Anterior cingulate cortex (tissue), 58 donors: ENCODE measurements at places on chromosomes 7 and 10.

DNA sequence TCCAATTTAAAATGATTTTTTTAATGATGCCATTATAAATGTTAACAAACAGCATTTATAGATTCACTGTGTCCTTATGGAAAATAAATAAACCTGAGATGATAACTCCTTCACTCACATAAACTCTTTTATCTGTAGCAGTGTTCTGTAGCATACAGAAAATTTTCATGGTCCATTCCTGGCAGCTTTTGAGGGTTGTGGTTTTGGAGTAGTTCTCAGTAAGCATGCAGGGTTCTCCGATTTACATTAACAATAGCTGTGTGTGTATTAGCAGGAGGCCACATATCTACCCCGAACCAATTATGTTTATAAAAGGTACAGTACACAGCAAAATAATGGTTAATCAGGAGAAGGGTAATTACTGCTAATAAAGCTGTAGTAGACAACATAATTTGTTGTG, 162.7 kb downstream of the CDCA7L start:
- DNase-seq, result no peak

DNA sequence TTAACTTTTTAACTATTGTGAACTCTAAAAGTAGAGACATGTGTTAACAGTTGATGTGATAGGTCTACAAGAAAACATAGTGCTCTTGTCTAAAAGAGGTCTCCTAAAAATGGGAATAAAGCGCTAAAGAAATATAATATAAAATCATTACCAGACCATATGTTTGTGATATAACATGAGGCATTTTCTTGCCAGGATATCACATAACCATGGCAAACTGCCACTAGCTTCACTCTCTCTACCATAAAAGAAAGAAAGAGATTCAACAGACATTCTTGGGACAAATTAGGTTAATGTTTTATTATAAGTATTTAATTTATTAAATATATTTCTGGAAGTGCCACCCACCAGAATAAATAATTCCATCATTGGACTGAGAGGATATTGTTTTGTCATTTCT, 115.0 kb downstream of the TMEM26 start:
- no peak for DNase-seq

DNA sequence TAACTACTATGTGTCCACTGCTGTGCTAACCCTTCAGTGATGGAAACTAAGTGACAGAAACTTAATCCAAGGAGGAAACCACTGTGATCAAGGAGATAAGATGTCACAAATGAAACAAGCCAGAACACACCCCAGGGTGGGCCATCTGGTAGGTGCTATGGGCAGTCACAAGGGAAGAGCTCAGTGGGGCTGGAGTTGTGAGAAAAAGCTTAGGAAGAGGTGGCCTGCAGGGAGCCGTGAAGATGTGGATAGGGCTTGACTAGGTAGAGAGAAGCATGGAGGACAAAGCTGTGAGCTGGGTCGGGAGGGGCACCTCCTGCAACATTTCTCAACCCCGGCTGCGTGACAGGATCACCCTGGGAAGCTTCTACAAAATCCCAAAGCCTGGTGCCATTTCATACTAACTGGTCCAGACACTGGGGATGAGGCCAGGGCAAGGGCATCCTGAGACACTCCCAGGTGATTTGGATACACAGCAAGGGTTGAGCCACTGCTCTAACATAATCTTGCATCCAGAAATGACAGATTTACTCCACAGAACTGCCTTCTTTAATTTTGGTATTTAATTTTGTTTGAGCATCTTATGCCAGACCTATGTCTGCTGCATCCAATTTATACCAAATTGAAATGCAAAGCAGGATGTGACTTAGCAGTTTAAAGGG, 69.3 kb downstream of the OSBPL3 start:
- no peak for DNase-seq

DNA sequence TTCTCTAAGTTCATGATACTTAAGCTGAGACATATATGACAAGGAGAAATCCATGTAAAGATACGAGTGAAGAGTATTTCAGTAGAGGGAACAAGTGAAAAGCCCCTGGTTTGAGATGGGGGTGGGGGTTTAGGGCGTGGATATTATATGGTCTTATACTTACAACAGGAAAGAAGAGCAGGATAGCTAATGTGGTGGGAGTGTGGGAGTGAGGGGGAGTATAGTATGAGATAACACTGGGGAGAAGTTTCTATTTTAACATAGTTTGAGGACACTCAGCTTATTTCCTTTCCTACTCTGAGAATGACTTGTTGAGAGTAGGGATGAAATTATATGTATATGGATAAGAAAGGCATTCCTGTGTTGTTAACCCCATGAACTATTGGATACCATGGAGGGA, 36.5 kb downstream of the MCU start:
- no peak for DNase-seq

DNA sequence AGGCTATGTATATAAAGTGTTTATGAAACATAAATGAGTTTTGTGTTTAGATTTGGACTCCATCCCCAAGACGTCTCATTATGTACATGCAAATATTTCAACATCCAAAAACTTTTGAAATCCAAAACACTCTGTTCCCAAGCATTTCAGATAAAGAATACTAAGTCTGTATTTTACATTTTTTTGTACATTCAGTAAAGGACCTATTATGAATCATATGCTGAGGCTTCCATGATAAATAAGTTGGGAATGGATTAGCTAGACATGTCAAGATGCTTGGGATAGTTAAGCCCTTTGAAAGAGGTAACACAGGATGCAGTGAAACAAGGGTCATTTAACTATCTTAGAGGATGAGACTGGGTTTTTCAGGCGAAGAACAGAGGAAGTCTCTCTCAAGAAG, 262.9 kb downstream of the SNX13 start:
- DNase-seq, result no peak

DNA sequence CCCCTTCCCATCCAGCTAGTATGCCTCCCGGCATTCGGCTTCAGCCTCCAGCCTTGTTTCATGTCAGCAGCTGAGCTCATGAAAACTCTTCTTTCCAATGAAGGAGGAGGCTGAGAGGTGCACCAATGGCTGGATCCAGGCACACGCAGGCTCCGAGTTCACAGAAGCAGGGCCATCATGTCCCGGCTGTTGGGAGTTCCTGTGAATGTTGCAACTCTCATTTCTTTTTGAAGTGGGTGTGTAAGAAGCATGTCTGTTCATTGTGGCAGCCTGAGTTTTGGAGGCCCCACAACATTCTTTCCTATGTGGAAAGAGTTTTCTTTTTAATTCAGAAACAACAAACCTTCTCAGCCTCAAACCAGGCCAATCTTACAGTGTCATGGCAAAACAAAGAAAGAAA, 89.7 kb downstream of the PTPRE start:
- no peak for DNase-seq

DNA sequence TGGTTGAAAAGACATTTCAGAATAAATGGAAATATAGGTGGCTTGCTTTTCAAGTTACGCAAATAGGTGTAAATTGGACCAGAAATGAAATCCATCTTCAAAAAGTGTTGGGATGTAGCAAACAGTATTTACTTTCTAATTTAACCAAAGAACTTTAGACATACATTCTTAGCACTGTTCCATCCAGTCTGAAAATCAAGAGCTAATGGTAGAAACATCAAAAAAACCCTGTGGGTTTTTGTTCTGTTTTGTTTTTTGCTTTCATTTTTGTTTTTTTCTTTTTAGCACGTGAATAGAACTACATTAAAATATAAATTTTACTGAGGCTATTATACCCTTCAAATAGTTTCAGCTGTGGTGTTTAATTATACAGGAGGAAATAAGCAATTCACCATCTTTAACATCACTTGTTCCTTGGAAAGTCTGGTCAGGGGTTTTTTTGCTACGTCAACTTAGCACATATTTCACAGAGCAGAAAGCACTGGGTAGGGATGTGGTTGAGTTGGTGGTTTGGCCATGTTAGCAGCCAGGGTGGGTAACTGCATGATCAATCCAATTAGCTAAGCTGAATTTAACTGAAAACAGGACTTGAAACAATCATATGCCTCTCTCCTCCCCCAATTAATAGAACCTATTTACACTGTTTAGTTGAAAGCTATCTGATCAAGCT, 275.4 kb upstream of the PFKP start:
- no peak for DNase-seq

GRCh38 chr7:151416112-151416940, 6.5 kb upstream of the WDR86 start:
- DNase-seq, result no peak

DNA sequence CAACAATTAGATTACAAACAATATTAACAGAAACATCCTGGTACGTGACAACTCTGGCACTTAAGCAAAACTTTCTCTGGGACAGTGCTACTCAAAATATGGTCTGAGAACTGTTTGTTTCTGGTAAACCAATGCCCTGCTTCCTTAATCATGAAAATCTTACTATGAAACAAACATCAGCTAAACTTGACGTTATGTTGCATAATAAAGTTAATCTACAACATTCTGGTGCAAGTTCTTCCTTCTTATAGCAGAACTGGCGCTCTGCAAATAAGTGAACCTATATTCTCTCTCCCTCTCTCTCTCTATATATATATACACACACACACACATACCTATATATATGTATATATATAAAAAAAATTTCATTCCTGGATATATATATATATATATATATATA, 7.8 kb downstream of the C7orf33 start:
- no peak for DNase-seq

- DNase-seq, result no peak
These were observed 49.0 kb upstream of the SEMA3E start for GRCh38 chr7:83697804-83698530.

- no peak for DNase-seq
These were observed 2.1 kb downstream of the CBLL1 start for GRCh38 chr7:107746006-107746405.

DNA sequence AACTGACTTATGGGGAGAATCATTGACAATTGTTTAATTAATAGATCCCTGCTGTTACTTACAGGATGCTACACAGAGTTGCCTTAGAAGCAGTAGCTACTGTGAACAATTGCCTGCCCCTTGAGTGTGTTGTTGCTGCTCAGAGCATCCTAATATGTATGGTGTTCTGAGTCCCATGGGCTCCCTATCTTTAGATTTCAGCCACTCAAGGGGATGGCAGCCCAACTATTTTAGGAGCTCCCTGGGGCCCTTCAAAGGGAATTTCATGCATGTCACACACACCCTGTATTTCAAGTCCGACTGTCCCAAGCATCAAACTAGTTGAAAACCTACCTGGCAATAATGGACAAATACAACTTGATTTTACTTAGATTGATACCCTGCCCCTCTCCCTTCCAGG, 111.2 kb downstream of the NOC3L start:
- no peak for DNase-seq

DNA sequence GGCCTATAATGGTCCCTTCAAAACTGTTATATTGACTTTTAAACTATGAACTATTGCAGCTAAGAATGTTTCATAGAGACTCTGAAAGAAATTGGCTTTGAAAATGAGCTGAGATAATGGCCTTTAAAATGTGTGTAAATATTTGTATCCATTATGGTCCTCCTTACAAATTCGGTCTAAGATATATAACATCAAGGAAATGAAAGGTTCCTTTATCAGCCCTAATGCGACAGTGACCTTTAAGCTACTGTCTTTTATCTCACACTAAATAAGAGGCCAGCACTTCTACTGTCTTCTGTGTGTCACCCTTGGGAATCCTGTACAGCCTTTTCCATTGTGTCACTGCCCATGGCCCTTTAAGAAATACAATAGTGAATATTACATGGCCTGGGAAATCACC, 19.5 kb downstream of the COL28A1 start:
- no peak for DNase-seq

DNA sequence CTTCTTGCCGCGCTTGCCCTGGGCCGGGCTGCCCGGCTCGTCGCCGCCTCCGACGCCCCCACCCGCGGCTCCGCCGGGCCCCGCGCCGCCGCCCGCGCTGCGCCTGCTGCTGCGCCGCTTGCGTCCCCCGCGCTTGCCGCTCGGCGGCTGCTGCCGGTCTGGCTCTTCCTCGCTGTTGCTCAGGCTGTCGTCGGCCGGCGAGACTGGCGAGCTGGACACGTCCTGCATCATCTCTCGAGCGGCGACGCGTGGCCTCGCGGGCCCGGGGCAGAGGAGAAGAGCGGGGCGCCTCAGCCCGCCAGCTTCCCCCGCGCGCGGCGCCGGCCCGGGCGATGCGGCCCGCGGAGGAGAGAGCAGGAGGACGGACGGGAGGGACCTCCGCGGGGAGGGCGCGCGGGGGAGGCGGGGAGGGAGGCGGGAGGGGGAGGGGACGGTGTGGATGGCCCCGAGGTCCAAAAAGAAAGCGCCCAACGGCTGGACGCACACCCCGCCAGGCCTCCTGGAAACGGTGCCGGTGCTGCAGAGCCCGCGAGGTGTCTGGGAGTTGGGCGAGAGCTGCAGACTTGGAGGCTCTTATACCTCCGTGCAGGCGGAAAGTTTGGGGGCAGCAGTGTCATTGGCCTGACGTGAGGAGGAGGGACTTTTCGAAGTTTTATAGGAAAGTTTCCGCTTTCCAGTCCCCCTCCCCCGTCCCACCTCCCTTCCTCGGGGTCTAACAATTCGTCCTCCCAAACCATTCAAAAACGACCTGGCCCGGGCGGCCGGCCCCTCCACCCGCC, at the start of gene TWIST1:
Gene TWIST1 (minus strand): TSS at position 546 of the 779 bp plus-strand sequence. CDS start 315 bp downstream, at position 231.
- no peak for DNase-seq

DNA sequence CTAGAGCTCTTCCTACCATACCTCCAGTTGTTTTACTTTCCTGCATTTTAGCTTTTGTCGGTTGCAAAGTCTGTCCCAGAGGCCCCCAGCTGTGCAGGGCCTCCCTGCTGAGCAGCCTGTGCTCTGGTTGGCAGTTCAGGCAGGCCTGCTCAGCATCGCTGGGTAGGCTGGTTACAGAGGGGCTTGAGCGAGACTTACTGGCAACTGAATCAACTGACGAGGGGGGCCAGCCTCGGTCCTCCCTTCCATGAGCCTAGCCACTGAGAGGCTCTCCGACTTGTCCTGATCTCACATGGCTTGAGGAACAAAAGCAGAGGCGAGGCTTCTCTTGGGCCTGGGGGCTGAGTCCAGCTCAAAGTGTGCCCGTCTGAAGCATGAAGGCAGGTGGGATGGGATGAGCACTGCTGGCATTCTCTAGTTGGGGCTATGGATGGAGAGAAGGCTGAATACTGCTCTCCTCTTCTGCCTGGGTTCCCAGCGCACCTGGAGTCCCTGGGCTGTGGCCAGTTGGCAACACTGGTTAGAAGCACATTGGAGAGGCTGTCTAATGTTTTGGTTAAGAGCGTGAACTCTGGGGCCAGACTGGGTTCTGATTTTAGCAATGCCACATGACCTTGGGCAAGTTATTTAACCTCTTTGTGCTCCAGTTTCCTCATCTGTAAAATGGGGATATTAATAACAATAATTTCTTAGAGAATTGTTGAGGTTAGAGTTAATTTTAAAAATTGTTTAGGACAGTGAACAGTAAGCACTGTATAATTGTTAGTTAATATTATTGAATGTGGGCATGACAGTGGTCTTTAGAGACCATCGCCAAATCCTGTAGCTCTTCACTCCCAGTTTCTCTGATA, 6.9 kb upstream of the SFRP5 start:
- no peak for DNase-seq

DNA sequence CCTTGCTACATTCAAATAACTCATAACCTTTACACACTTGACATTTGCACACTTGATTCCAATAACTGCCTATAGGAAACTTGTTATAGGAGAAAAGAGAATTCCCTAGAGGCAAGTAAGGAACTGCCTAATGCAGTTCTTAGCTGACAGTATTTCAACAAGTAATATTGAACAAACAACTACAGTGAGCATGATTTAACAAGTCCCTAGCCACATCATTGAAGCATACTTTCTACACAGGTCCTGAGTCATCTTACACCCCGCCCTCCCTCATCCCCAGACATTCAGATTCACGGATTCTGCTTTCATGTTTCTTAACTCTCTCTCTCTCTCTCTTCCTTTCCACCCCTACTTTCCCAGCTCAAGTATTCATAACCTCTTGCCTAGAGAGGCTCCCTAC, 153.5 kb downstream of the LSM5 start:
- DNase-seq, result no peak

- no peak for DNase-seq
These were observed 23.4 kb downstream of the ADRA2A start for GRCh38 chr10:111100198-111100597.
